ENCODE measurements at places on chromosomes 1 and 21. TPM values are rescaled to one million over a fixed set of nuclear protein-coding genes. Genes with fewer than 3 reads are reported as not detected.

Gene NTPCR
- total RNA-seq: 15.0 TPM

Gene CTSE
- 9.1 TPM for total RNA-seq

Gene OR2T27
- total RNA-seq: not detected

Gene KCNN3
- not detected for total RNA-seq

Gene STK40
- total RNA-seq: 21.0 TPM

Gene CRP
- not detected for total RNA-seq

Gene S100A7A
- not detected for total RNA-seq

DNA sequence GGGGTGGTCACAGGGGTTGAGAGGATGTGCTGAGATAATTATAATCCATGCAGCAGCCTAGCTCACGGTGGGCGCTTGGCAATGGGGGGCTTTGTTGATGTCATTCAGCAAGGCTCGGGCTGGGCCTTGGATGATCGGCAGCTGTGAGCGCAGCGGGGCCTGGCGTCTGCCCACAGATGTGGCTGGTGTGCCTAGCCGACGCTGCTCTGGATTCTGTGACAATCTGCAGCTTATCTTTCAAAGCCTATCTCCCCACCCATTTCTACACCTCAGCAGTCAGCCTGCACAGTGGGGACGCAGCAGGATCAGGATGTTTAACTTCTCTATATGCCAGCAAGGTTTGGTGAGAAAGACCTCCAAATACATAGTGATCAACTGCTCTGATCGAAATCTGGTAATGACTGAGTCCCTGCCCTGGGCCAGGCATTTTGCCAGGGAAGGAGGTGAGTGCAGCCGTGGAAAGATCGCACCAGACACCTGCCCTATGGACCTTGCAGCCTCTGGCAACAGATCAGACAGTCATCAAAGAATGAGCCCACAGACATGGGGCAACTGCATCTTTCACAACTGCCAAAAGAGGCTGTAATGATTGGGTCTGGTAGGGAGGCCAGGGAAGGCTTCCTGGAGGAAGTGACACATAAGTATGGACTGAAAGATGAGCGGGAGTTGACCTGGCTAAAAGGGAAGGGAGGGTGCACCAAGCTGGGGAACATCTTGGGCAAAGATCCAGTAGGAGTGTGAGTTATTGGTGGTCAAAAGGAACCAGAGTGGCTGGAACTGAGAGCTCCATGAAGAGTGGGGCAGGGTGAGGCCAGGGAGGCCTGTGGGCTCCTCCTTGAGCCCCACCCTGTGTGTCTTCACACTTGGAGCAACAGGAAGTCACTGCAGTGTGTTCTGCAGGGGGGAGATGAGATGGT lies 35.3 kb downstream of the EPHB2 start:
- DNase-seq: peak; percentile 16

DNA sequence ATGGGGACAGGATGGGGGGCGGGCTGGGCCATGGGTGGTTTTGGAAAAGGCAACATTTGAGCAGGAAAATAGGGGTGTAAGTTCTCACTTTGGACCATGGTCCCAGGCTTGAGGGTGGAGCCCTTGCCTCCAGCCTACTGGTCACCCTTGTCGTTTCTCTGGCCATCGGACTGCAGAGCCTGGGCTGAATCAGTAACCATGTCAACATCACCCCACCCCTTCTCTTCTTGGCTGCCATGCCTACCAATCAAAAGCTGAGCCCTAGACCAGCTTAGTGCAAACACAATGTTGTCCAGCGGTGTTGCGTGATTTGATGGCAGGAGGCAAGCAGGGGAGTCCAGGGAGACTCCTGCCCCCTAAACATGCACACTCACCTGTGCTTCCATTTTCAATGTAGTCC lies 231.0 kb upstream of the KAZN start:
- DNase-seq: no peak

DNA sequence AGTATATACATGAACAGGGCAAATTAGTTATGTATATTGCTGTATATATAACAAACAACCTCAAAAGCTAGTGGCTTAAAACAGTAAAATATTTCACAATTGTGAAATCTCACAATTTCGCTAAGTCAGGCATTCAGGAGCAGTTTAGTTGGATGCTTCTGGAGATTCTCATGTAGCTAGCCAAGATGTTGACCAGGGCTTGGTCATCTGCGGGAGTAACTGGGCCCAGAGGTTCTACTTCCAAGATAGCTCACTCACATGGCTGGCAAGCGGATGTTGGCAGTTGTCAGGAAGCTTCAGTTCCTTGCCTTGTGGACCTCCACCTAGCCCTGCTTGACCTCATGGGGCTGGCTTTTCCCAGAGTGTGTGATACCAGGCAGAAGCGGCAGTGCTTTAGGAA lies 95.6 kb downstream of the TTC3 start:
- no peak for DNase-seq

DNA sequence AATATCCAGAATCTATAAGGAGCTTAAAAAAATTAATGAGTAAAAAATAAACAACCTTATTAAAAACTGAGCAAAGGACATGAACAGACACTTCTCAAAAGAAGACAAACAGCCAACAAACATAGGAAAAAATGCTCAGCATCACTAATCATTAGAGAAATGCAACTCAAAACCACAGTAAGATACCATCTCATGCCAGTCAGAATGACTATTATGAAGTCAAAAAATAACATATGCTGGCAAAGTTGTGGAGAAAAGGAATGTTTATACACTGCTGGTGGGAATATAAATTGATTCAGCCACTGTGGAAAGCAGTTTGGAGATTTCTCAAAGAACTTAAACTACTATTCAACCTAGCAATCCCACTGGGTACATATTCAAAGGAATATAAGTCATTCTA lies 25.3 kb downstream of the PIGK start:
- DNase-seq: no peak

GRCh38 chr1:23215751-23216449 lies 1.4 kb downstream of the HTR1D start:
- no peak for DNase-seq

DNA sequence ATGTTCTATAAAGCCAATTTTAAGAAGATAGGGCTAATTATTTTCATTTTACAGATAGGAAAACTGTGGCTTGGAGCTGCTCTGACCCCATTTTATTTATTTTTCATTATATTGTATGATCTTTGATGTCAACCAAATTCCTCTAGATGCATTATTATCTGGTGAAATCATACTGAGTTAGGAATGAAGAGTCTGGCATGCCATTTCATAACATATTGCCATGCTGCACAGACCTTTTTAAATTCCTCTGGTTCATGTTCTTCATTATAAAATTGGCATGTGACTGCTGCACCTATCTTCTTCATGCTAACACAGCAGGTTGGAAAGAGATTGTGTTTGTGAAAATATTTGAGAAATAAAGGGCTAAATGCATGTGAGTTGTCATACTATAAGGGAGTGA lies 12.7 kb downstream of the PRRX1 start:
- no peak for DNase-seq

- no peak for DNase-seq
Measured at GRCh38 chr1:31880957-31881687, 57.0 kb downstream of the PTP4A2 start.

DNA sequence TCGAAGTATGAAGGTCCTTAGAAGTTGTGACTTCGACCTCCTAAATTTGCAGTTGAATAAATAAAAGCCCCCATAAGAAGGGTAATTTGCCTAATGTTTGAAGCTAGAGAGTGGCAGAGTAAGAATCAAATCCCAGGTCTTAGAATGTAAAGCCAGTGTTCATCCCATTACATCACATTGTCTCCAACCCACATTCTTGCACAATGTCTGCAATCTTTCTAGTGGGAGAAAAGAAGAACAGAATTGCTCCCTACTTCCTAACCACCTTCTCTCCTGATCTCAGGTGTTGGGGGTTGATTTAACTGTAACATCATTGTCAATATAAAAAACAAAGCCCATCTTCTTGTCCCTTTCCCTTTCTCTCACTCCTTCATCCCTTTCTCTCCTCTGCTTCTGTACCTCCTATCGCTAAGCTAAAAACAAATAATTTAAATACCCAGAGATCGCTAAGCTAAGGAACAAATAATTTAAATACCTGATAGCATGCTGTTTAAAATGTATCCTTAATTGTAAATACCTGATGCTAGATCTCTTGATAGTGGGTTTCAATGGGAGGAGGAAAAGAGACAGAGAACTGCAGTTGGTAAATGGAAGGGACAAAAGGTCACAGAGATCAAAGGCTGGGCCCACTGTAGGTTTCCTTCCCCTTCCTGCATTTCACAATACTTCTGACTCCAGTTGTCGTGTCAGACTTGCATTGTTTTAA lies 32.1 kb upstream of the CCDC190 start:
- no peak for DNase-seq

DNA sequence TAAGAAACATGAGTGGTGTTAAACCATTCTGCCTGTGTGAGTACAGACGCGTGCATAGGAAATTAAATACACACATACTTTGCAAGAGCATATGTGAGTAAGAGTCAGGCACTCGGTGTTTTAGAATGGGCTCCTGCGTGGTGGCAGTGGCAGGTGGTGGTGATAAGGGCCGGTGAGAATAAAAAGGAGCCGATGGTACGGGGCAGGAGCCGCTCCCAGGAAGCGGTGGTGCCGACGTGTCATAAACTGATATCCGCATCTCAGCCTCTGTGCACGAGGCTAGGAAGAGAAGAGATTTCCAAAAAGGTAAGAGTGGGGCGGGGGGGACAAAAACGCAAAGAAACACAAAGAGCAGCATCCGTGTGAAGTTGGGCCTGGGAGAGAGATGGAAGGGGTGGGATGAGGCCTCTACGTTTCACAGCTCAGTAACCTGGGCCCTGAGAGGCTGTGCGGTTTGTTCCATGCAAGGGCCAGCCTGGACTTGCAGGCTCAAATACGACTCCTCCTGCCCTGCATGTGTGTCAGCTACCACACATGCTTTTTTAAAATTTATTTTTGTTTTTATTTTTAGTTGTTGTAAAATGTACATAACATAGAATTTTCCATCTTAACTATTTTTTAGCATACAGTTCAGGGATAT lies 127.7 kb upstream of the COL6A1 start:
- no peak for DNase-seq

- DNase-seq: no peak
Measured at GRCh38 chr1:101086783-101087182, 61.2 kb upstream of the DPH5 start.

GRCh38 chr1:154442006-154442740 lies 37.0 kb downstream of the IL6R start:
- no peak for DNase-seq

- DNase-seq: no peak
Measured at GRCh38 chr1:235131961-235132360, 3.3 kb upstream of the TOMM20 start.

GRCh38 chr1:11927866-11928592 lies 1.8 kb upstream of the KIAA2013 start:
- DNase-seq: no peak

- no peak for DNase-seq
Measured at GRCh38 chr1:91151702-91152101, 129.9 kb upstream of the ZNF644 start.

- no peak for DNase-seq
Measured at GRCh38 chr21:26539566-26539965, 33.5 kb downstream of the CYYR1 start.

- DNase-seq: no peak
Measured at GRCh38 chr1:245915841-245916240, 591.2 kb downstream of the SMYD3 start.

GRCh38 chr1:41663671-41664400 lies 179.4 kb upstream of the EDN2 start:
- no peak for DNase-seq

GRCh38 chr1:58392083-58392482 lies 154.4 kb downstream of the OMA1 start:
- DNase-seq: no peak

- DNase-seq: no peak
Measured at GRCh38 chr1:111436726-111437125, 9.2 kb upstream of the OVGP1 start.

GRCh38 chr1:28565040-28565439 lies 12.2 kb downstream of the TRNAU1AP start:
- DNase-seq: no peak

All from HT-29 (cell line).